ENCODE measurements at places on chromosomes 7 and 10.

DNA sequence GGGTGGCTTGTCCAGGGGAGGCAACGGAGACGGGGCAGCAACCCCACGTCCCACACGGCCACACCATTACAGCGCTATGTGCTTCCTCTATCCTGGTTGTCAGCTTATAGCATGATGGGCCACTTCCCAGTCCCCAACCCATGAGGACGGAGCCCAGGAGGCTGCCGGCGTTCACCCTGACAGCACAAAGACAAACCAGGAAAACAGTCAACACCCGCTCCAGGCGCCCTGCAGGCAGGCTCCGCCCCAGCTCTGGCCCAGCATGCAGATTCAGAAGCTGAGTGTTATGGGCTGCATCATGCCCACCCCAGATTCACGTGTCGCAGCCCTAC lies 14.8 kb downstream of the WDR86 start:
- DNase-seq, result no peak

- no peak for DNase-seq
Measured at GRCh38 chr10:131816941-131817700, 83.7 kb upstream of the PPP2R2D start.

DNA sequence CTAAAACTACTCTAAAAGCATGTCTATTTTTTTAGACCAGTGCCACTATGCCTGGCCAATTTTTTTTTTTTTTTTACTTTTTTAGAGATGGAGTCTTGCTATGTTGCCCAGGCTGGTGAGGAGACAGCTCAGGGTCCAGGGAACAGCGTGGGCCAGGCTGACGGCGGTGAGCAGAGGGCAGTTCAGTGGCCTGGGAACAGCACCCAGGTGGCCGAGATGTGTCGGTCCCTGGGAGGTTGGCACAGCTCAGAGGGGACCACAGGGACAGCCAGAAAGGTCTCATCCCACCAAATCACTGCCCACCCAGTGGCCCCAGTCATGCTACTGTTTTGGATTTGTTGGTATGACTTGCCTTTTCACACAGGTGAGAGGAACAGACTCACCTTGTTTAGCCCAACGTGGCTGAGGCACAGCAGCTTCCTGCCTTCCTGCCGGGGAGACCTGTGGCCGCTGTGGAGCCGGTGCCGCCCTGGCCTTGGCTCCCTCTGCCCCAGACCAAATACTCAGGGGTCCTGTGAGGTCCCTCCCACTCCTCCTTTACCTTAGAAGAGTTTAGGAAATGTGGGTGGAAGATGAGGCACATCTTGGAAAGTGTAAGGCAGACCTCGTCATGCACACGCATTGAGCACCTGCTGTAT lies 109.6 kb downstream of the PTPRE start:
- DNase-seq, result no peak

DNA sequence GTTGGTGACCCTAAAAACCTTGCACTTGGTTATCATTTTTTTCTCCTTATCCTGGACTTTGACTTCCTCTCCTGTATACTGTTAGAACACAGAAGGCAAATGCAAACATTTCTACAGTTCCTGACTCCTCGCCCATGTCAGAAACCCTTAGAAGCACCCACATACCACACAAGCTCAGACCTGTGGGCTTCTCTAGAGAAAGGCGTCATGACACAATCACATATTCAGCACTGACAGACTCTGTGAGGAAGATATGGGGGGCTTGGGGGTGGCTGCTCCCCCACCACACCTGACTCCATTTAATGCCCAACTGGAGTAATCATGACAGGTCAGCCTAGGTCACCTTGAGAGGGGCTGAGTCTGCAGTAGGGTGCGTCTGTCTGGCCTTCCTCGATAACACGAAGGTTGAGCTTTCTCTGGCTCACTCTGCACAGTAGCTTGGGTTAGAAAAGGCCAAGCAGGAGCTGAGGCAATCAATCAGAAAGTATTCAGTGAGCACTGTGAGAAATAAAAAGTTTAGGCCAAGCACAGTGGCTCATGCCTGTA lies 50.9 kb downstream of the CCDC3 start:
- DNase-seq, result no peak

DNA sequence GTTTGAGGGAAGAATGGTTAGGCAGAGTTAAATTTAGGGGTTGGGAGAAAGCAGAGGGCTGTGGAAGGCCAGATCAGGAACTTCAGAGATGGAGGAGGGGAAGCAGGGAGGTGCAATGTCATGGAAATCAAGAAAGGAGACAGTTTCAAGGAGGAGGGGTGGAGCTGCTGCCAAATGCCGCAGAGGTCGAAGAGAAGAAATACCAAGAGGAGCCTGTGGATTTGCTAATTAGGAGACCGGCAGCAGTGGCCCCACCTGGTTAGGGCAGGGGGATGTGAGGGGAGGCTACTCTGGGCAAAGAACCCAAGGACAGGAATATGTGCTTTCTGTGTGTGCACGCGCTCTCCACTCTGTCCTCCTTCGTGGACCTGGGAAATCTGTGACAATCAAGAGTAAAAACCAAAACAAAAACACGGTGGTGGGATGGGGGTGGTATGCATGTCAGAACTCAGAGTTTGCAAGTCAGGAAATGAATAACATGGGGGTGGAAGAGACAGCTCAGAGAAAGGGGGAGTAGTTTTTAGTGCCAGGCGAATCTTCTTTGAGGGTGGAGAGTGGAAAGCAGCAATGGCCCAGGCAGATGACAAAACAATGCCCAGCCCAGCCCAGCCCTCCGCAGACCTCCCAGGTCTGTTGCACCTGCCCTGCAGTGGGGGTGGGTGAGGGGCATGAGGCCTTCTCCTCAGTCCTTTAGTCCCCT lies 102.9 kb upstream of the PAX2 start:
- DNase-seq, result no peak

DNA sequence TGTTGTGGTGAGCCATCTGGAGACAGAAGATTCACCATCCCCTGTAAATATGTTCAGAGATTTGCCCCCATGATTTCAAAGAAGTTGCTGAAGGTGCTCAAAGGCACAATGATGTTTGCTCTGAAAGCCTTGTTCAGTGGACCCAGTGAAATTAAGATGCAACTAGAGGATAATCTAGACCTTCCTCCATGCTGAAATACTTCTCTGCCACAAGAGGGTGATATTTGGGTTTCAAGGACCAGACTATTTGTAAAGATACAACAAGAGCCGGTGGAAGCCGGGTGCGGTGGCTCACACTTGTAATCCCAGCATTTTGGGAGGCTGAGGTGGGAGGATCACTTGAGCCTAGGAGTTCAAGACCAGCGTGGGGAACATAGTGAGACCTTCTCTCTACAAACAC lies 13.5 kb upstream of the MSRB2 start:
- DNase-seq, result peak; percentile 21

DNA sequence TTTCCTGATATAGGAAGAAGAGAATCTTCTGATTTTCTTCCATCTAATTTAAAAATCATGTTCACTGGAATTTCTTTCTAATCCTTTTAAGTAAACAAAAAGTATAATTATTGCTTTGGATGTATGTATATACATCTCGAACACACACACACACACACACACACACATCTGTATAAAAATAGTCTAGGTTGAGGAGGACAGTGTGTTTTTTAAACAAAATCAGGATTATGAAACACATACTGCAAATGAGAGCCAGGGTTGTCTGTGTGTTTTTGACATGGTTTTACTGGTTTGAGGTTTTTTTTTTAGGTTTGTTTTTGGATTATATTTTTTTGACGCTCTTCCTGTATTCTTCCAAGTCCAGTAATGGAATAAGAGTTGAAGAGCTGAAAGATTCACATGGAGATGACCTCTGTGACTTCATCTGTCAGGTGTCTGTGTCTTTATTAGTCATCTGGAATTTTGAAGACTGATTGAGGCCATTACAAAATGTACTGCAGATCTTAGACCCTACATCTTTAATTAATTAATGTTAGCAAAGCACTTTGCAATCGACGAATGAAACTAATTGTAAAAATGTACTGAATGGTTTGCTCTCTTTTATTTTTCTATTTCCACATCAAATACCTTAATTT lies 237.1 kb downstream of the SUGCT start:
- no peak for DNase-seq

DNA sequence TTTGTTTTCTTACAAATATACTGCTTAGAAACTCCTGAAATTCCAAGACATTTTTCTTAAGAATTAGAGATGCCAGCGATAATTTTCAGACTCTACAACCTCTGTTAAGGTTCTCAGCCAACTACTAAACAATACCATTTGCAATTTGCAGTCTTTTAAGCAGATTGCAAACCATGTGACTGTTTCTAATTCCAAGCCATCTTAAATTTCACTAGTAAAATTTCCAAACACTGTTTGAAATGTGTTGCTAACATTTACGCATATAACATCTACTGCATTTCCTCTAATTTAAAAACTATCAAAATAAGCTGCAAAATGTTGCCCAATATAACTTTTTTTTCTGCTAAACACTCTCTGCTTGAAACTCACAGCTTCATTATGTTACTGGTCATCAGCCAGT lies 56.0 kb upstream of the MACROH2A2 start:
- no peak for DNase-seq

Data from NCI-H2171 treated with DMSO at 0.1 percent for 48 hours (cell line).